ENCODE measurements at places on chromosomes 1 and 21.

DNA sequence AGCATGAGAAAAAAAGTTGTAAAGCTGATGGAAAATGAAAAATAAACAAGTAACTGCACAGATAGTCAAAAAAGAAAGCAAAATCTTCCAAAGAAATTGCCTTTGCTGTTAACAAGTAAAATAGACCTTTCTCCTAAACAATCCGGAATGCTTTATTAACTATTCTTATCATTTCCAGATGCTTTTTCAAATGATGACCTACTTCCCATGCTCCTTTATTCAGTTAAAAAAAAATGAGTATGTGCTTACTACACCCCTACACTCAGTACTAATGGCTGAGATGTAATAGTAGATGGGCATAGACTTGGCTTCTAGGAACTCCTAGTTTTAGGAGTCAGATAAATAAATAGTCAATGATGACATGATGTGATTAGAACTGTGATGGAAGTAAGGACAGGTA, 108.5 kb downstream of the NIBAN1 start:
- no peak for DNase-seq

DNA sequence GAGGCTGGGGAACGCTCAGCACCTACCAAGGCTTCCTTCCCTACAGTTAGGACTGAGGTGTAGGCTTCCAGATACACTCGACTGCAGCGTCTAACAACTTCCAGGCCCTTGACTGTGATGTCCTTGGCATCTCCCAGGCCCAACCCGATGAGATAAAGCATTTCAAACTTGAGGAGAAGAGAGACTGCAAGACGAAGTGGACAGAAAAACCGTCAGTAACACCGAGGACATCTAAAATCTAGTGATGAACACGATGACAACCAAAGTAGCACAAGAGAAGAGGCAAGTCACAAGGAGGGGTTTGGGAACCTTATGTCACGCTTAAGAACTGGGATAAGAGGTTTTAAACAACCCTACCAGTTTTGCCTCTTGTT, 314 bp downstream of the DPH5 start:
- DNase-seq, result no peak

GRCh38 chr1:23791516-23792047, 637 bp downstream of the LYPLA2 start:
- DNase-seq, result no peak

DNA sequence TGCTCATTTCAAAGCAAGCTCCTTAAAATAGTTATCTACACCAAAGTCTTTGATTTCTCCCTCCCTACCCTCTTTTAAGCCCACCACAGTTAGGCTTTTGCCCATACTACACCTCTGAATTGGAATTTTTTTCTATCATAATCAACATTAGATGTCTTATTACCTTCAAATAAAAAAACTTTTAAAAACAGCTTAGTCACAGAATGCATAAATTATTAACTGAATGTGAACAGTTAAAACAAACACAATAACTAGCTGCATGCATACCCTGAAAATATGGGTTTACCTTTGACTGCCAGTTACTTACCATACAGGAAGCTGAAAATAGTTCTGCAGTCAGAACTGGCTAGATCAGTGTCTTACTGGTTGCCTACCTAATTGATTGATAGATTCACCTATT, 210.9 kb downstream of the TGFB2 start:
- DNase-seq, result no peak

DNA sequence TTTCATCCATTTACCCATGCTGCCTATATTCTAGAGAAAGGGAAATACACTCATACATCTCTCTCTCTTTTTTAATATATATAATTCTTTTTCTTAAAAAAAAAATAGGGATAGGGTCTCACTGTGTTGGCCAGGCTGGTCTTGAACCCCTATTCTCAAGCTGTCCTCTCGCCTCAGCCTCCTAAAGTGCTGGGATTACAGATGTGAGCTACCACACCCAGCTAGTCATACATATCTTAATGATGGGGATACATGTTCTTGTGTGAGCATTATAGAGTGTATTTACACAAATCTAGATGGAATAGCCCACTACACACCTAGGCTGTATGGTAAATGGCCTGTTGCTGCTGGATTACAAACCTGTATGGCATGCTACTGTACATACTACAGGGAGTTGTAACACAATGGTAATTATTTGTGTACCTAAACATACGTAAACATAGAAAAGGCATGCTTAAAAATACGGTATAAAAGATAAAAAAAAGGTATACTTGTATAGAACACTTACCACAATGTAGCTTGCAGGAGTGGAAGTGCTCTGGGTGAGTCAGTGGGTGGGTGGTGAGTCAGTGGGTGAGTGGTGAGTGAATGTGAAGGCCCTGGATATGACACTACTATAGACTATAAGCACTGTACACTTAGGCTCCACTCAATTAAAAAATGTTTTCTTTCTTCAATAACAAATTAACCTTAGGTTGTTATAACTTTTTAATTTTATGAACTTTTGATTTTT, 72.9 kb downstream of the IVNS1ABP start:
- DNase-seq, result peak; percentile 66

Data from skeletal muscle cell (primary cell).